ENCODE measurements at places on chromosomes 1 and 21.

DNA sequence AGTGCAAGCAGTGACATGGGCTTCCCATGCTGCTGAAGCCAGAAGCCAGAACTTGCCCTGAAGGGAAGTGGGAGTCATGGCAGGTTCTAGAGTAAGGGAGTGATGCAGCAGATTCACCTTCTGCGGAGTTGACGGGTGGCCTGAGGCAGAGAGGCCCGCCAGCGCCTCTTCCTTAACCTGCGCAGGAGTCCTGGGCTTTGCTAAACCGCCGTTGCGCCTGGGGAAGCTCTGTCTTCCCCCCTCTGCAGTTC, 67.3 kb downstream of the OBSCN start:
- DNase-seq = no peak

DNA sequence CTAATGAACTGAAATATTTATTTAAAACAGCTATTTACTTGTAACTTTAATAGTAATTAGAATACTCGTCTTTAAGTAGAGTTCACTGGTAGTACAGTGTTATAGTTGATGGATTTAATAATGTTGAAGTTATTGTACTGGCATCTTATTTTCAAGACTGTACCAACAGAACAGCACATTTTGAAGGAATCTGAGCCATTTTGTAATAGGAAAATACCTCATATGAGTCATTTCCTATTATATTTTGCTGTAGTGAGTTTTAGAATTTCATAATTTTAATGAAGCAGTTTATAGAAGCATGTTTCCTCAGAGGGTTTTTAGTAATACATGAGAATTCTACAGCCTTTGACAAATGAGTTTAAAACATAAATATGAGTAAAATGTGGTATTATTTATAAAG, 258.3 kb downstream of the OLFM3 start:
- H3K27me3 ChIP-seq = no peaks in the 10 kb centered on the region
- no peak overlapping the region for H3K27ac ChIP-seq
- no peaks in the 10 kb centered on the region for H3K4me1 ChIP-seq
- DNase-seq = peak; percentile 15
- no peaks in the 10 kb centered on the region for H3K36me3 ChIP-seq

GRCh38 chr1:12620488-12620865, 2.5 kb upstream of the DHRS3 start:
- peaks cover 30% of the 10 kb centered on the region for H3K4me1 ChIP-seq
- no peak overlapping the region for H3K27ac ChIP-seq
- DNase-seq = no peak
- H3K4me3 ChIP-seq = no peak overlapping the region
- H3K36me3 ChIP-seq = no peaks in the 10 kb centered on the region
- peaks cover 12% of the 10 kb centered on the region for H3K27me3 ChIP-seq

- peak; percentile 93 for DNase-seq
- peaks cover 5% of the 10 kb centered on the region for H3K36me3 ChIP-seq
- peak overlapping the region; percentile 86 for H3K4me3 ChIP-seq
- H3K27ac ChIP-seq = peak overlapping the region; percentile 55
Measured at GRCh38 chr1:159015440-159015909, 5.8 kb downstream of the IFI16 start.

Measured in mesenchymal stem cell (in vitro differentiated cells and primary cell).